ENCODE measurements at places on chromosomes 1 and 21.

DNA sequence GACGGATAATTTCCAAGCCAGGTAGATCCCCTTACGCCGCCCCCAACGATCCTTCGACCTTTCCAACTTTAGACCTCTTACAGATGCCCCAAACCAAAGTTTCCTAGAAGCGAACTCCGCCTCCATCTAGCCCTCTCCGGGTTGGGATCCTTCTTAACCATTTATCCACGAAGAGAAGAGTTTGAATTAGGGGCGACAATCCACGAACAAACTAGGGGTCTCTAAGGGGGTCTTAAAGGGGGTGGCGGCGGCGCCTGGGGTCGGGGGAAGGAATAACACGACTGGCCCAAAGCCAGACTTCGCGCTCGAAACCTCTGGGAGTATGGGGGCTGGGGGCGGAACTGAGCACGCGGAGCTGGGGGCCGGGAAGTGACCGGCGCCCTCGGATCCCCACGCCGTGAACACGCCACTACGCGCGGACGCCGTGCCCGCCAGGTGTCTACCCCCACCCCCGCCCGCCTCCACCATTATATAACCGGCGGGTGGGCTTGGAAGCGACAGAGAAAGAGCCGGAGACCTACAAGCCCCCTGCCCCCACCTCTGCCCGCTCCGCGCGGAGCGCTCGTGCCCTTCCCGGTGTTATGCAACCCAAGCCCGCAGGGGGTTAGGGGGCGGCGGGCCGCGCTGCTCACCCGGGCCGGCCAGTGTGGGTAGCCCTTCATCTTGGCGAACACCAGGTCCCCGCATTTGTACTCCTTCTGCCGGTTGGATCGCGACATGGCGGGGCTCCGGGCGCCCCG, 594 bp downstream of the HDGF start:
- DNase-seq = no peak

- DNase-seq = peak; percentile 53
These were observed 510.3 kb downstream of the NPHP4 start for GRCh38 chr1:5481889-5482288.

GRCh38 chr1:89847191-89847729, 26.4 kb downstream of the LRRC8D start:
- no peak for DNase-seq

DNA sequence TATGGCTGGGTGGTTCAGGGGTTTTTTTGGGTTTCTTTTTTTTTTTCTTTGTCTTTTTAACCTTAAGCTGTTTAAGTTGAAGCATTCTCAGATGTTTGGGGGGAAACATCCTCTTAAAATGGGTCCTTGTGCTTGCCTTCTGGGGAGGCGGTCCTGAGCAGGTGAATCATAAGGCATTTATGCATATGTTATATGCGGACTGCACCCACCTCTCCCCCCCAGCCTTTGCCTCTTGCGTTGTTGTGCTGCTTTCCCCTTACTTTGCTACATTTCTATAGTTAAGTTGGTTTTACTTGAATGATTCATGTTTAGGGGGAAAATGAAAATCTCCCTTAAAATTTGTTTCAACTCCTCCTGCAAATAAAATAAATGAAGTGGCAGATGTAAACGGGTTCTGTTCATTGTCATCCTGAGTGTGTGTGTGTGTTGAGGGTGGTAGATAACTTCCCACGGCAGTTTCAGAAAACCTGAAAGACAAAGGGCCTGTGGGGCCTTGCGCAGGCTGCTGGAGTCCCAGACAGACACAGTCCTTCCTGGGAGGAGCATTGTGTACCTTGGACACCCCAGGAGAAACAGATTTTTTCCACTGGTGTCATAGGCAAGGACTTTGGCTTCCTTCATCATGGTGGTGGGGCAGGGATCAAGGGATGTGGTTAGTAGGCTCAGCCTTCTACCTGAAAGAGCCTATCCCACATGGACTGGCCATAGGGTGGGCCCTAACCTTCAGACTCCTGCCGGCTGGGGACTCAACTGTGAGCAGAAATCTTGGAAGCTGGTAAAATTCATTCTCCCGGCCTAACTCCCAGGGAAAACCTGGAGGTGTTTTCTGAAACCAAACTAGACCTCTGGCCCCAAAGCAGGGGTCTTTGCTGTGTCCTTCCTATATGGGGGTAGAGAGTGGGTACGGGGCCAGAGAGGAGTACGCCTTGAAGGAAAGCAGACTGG, 926 bp upstream of the SH3D21 start:
- DNase-seq = no peak

DNA sequence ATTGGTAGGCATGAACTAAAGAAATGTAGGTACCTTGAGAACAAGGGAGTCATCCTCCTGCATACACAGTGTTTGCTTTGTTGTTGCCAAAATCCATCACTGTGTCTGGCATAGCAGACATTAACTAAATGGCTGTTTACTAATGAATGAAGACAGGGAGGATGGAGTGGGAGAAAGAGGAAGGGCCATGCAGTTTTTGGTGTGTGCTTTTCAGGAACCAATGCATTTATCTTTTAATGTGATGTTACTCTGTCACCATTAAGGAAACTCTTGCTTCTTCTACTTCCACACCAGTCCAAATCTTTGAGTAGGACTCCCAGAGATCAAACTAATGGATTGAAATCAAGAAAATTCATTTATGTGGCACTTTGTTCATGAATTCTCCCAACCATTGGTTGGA, 55.6 kb upstream of the DUSP10 start:
- DNase-seq = no peak

DNA sequence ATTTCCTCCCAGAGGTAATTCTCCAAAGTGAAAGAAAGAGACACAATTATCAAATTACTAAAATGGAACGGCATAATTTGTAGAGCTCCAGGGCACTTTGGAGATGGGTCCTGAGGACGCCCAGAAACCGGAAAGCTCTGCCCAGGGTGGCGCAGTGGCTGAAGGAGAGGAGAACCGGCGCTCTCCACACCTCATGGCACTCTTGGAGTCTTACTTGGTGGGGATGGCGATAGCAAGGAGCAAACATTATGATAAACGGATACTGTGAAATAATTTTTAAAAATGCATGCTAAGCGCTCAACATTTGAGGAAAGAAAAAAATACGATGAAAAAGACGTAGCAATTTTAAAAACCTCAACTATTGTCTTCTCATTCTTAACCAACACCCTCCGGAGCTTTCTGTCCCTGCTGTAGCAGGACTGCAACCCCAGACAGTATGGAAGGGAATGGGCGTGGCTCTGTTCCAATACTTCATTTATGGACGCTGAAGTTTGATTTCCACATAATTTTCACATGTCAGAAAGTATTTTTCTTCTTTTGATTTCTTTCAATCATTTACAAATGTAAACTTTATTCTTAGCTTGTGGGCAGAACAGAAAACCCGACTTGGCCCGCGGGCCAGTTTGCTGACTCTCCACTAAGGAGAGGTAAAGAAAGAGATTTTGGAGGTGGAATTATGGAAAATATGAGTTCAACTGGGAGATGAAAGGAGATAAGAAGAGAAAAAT, 1.1 kb downstream of the S100A11 start:
- peak; percentile 47 for DNase-seq

GRCh38 chr1:41282679-41283317, 40.7 kb upstream of the SCMH1 start:
- DNase-seq = peak; percentile 2

DNA sequence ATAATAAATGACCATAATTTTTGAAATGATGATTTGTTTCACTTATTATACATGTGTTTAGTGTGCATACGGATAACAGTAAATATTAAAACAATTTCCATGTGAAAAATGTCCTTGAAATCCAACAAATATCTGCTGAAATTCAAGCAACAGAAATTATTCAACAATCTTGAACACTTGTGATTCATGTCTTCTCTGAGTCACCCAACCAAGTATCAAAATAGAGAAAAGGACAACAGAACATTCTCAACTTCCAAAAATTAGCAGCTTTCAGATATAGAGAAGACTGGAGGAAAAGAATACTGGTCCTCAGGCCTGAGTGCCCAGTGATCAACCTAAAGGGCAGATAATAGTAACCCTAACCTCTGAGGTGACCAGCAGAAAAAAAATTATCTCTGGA, 90.8 kb downstream of the VAV3 start:
- DNase-seq = no peak

GRCh38 chr21:39022863-39023693, 160.2 kb downstream of the PSMG1 start:
- no peak for DNase-seq

- DNase-seq = no peak
These were observed 1.2 kb downstream of the EFHD2 start for GRCh38 chr1:15410884-15411245.

GRCh38 chr1:113779542-113779941, 20.3 kb upstream of the PHTF1 start:
- no peak for DNase-seq

- DNase-seq = no peak
These were observed 5.6 kb upstream of the KPRP start for GRCh38 chr1:152752225-152752624.

- peak; percentile 4 for DNase-seq
These were observed 33.6 kb downstream of the SPAG17 start for GRCh38 chr1:118151312-118151937.

GRCh38 chr21:38702196-38702595, 103.5 kb upstream of the ETS2 start:
- DNase-seq = no peak

GRCh38 chr1:219757890-219758289, 145.0 kb upstream of the ZC3H11B start:
- DNase-seq = no peak

DNA sequence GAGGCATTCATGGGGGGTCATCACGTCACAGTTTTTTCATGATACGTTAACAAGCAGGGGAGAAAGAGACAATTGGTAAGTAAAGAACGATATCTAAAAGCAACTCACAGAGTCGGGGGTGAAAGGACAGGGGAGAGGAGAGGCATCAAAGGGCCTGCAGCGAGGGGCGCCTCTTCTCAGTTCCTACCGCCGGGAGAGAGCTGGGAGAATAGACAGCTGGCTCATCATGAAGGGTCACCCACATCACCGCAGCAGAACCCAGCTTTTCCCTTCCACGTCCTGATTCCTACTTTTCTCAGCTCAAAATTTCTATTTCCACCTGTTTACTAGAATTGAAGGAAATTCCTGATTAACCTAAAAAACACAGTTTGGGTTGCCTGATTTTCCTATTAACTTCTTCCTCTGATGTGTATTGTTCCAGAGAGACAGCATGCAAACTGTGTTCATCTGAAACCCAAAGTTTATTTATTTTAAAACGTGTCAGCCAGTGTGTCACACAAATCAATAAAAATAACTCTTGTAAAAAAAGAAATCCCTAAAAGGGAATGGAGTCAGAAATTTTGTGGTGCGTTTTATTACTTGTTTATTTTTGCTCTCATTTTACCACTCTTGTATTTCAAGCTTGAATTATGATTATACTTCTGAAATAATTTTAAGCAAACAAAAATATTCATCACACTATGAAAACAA, 75.4 kb downstream of the SLC25A24 start:
- no peak for DNase-seq

- DNase-seq = no peak
These were observed 11.9 kb upstream of the RXRG start for GRCh38 chr1:165456861-165457260.

- no peak for DNase-seq
These were observed 49.8 kb downstream of the NFASC start for GRCh38 chr1:204920511-204920910.

- DNase-seq = no peak
These were observed 7.1 kb downstream of the MORN1 start for GRCh38 chr1:2384130-2384860.

- no peak for DNase-seq
These were observed 29.8 kb upstream of the GALNT2 start for GRCh38 chr1:230037261-230037660.

DNA sequence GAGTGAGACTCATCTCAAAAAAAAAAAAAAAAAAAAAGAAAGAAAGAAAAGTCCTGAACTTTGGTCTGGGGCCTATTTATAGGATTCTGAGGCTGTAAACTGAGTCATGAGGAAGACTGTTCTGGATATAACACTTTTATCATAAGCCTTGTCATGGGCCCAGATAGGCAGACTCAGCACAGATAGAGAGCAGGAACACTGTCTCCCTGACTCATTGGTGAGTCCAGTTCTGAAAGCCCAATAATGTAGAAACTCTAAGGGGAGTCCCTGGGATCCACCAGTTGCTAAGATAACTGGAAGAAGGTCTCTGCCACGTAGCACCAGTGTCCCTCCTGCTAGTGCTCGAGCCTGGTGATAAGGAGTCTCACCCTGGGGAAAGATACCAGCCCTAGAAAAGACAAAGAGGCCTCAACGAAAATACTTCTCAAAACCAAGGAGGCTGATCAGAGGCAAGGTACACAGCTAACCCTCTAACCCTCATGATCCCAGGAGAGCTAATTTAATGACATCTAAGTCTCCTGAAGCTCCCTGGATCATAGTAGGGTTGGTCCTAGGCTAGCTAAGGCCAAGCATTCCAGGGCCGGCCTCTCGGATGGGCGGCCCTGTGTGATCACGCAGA, 43.5 kb downstream of the LPAR3 start:
- DNase-seq = no peak

DNA sequence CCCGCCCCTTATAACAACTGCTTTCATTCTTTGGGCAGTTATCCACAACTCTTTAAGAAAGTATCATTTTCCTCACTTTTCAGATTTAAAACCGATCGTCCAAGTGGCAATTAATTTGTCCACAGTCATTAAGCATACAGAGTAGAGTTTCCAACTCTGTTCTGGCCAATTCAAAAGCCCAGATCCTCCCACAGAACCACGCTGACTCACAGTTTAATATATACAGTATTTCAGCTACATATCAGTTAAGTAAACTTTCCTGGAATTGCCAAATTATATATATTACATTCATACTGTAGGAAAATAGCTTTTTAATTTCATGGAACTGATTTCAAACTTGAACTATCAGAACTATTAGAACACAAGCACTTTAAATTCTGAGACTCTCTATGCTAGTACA, 163.8 kb upstream of the ESRRG start:
- no peak for DNase-seq

DNA sequence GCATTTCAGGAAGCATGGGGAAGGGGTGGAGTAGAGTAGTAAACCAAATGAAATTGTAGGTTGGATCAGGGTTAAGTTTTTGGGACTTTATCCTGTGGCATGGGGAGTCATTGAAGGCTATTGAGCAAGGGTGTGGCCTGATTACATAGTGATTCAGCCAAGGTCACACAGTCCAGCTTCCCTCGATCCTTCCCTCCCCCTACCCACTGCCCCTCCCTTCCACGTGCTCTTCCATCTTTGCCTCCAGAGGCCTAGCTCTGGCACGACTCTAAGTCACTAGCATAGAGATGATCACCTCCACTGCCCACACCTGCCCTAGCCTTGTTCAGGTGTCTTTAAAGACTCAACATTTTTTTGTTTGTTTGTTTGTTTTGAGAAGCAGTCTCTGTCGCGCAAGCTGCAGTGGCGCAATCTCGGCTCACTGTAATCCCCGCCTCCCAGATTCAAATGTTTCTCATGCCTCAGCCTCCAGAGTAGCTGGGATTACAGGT, 37.2 kb upstream of the SLC9A1 start:
- DNase-seq = no peak

- DNase-seq = no peak
These were observed 226.4 kb downstream of the C1orf94 start for GRCh38 chr1:34403156-34403555.

GRCh38 chr1:197776351-197777105, 1.2 kb upstream of the DENND1B start:
- DNase-seq = peak; percentile 57

GRCh38 chr1:63713627-63714481, 60.0 kb upstream of the ROR1 start:
- no peak for DNase-seq
